Progenitor cell of endocrine pancreas (in vitro differentiated cells): ENCODE measurements at places on chromosomes 12 and 14.

DNA sequence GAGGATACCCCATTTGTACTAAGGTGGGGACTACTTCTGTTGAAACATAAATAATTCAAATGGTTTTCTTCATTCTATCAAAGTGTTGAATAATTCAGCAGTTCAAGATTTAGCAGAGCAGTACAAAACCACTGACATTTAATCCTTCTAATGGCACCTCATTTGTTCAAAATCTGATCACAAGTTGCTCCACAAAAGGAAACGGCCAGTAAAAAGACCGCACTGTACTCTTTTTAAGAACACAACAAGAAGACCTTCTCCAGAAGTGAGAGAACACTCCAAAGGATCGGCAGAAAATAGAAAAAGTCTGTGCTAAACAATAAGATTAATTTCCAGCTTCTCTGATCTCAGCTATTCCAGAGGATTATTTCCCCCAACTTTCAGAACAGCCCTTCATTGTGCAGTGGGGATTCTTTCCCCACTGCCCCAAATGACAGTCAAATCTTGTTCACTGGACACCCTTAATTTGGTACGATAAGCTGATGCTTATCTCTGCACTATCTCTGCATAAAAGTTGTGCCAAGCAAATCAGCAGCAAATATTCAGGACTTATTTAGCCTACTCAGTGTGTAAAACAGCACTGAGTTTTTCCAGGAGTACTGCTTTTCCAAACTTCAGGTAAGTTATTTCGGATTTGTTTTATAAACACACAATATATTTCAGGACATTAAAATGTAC is 5.2 kb downstream of the MPHOSPH9 start:
- DNase-seq: no peak

GRCh38 chr14:55586411-55586810 is 6.4 kb downstream of the KTN1 start:
- DNase-seq: no peak

DNA sequence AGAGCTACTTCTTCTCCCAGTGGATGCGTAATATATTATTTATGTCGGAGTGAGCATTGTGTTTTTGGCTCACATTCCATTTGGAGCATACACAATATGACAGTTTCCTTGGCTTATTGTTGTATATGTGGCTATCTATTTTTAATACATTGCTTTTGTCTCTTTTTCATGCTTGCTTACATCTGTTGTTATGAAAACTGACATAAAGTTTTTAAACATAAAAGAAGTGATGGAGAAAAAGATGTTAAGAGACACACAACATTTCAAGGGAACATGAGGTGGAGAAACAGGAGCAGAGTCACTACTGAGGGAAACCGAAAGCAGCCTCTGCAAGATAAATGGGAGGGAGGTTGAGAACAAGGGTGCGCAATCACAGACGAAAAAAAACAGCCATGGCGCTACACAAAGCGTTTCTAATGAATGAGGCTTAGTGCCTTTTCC is 228.4 kb upstream of the NPAS3 start:
- no peak for DNase-seq

- DNase-seq: no peak
Measured at GRCh38 chr12:66751432-66752113, 72.7 kb upstream of the GRIP1 start.

- no peak for DNase-seq
Measured at GRCh38 chr12:4034921-4035320, 161.7 kb upstream of the PARP11 start.

- DNase-seq: no peak
Measured at GRCh38 chr14:53563628-53564027, 393.0 kb downstream of the BMP4 start.

GRCh38 chr12:57096099-57096572 is 7.2 kb downstream of the NAB2 start:
- DNase-seq: no peak

- DNase-seq: no peak
Measured at GRCh38 chr14:96580566-96580965, 78.4 kb downstream of the PAPOLA start.

DNA sequence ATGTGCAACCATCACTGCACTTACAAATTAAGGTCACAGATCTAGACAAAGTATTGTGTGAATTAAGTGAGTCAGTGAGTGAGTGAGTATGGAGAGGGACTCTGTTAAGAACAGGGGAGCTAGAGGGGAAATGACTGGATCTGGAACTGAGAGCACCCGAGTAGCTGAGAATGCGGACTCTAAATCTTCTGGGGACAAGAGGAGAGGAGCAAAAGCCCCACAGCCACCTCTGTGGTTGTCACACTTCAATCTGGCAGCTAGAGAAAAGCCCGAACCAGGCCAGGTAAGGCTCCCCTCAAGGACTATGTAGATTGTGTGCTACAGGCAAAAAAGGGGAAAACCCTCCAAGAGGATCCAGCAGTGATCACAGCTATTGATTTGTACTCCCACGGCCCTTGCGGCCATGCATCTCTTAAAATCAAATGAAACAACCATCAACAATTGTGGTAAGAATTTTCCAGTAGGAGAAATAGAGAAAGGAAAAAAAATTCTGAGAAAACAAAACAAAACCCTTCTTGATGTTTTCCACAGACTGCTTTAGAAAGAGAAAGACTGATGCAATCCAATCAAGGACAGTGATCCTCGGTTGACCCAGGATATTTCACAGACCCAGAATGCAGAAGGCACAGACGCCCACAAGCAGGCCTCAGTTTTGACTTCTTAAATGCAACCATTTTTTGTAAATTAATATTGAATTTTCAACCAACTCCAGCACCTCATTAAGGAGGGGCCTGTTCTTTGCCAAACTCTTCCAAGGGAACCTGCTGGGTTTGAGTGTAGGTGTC is 109.6 kb downstream of the SLC38A6 start:
- no peak for DNase-seq

DNA sequence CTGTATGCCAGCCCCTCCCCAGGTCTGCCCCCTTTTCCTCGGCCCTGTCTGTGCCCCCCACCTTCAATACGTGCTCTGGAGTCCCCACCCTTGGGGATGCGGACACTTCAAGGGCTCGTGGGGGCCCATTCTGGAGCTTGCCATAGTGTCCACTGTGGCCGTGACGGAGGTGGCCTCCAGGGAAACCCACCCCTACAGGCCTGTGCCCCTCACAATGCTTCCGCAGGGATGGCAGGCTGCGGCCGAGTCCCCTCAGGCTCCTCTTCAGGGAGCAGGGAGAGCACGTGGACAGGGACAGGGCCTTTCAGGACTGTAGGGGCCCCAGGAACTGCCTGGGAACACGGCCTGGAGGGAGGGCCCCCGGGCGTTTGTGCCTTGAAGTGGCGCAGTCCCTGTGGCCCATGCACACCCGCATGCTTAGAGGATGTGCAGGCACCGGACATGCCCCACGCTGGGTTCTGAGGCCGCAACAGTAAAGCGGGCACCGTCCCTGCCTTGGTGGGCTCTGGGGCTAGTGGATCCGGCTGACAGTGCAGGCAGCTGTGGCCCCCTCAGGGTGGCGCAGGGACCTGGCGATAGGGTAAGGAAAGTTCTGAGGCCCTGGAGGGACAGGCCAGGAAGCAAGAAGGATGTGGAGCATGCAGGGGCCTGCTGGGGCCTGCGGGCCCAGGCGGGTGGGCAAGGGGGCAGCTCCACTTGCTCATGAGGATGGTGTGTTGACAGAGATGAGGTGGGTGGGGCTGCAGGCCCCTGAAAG is 209.0 kb upstream of the RTL1 start:
- no peak for DNase-seq

- no peak for DNase-seq
Measured at GRCh38 chr14:68910540-68910939, 68.6 kb downstream of the ACTN1 start.

- DNase-seq: no peak
Measured at GRCh38 chr14:30158299-30158698, 230.7 kb upstream of the PRKD1 start.

GRCh38 chr12:104407922-104408321 is 48.8 kb upstream of the CHST11 start:
- DNase-seq: no peak

DNA sequence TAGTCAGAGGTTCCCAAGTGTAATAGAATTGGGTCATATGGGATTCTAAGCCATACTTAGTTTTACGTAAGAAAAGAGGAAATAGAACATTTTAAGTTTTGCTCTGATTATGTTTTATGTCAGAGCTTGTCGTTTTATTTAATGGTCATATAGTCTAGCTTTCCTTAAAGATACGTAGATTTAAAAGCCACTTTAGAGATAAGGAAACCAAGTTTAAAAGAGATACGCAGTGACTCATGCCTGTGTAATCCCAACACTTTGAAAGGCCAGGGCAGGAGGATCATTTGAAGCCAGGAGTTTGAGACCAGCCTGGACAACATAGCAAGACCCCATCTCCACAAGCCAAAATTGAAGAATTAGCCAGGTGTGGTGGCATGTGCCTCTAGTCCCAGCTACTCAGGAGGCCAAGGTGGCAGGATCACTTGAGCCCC is 19.5 kb downstream of the MAPK1IP1L start:
- DNase-seq: no peak

DNA sequence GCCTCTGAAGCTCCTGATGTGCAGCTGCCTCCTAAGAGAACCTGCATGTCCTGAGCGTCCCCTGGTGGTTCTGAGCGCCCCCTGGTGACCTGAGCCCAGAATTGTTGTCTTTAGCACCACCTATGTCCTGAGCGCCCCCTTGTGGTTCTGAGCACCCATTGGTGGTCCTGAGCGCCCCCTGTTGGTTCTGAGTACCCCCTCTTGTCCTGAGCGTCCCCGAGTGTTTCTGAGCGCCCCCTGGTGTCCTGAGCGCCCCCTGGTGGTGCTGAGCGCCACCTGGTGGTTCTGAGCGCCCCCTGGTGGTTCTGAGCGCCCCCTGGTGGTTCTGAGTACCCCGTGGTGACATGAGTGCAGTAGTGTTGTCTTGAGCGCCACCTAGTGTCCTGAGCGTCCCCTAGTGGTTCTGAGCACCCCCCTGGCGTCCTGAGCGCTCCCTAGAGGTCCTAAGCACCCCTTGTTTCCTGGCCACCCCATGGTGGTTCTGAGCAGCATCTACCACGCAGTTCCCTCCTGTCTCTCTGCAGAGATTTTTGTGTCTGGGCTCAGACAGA is 782.5 kb downstream of the TMEM121 start:
- no peak for DNase-seq

DNA sequence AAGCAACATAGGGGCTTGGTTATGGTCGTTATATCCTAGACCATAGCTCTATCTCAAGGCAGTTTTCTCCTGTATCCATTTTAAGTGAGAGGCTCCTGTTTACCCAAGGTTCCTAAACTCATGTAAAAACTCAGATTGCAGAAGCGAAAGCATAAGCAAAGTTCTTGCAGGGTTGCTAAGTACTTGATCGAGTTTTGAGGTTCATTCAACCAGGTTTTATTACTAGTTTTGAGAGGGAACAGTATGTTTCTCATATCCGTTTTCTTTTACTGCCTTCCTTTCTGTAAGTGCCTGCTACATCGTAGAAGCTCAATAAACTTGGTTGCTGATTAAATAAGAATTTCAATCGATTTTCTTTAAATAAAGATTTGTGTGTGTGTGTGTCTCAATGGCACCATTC is 5.1 kb downstream of the AKAP3 start:
- DNase-seq: no peak

DNA sequence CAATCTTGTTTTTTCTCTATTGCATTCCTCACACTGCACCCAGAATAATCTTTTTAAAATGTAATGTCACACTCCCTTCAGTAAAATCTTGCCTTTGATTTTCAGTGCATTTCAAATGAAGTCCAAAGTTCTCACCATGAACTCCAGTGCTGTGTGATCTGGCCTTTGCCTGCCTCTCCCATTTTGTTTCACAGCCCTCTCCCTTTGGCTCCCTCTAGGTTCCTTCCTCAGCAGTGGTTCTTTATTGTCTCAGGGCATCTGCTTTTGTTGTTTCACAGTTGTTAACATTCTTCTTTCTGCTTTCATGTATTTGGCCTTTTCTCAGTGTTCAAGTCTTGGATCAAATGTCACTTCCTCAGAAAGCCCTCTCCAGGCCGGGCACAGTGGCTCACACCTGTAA is 84.5 kb upstream of the AMN1 start:
- DNase-seq: no peak

- DNase-seq: no peak
Measured at GRCh38 chr12:52628841-52629240, 10.5 kb upstream of the KRT73 start.

- DNase-seq: no peak
Measured at GRCh38 chr12:60106214-60106613, 510.4 kb downstream of the SLC16A7 start.

DNA sequence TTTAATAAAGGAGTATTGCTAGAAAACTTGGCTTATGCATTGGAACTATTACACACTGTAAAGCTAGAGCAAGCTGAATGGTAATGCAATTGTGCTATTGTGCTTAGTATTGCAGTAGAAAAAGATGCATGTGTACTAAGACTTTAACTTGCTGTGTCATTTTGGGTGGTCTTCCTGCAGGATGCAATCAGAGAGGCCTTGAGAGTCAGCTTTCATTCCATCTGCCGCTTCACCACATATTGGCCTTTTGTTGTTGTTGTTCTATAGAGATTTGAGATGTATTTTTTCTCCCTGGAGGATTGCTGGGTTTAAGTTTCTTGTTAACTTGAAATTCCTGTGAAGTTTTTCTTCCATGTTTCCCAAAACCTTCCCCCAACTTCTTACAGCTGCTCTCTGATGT is 449.7 kb downstream of the TMTC2 start:
- DNase-seq: no peak

DNA sequence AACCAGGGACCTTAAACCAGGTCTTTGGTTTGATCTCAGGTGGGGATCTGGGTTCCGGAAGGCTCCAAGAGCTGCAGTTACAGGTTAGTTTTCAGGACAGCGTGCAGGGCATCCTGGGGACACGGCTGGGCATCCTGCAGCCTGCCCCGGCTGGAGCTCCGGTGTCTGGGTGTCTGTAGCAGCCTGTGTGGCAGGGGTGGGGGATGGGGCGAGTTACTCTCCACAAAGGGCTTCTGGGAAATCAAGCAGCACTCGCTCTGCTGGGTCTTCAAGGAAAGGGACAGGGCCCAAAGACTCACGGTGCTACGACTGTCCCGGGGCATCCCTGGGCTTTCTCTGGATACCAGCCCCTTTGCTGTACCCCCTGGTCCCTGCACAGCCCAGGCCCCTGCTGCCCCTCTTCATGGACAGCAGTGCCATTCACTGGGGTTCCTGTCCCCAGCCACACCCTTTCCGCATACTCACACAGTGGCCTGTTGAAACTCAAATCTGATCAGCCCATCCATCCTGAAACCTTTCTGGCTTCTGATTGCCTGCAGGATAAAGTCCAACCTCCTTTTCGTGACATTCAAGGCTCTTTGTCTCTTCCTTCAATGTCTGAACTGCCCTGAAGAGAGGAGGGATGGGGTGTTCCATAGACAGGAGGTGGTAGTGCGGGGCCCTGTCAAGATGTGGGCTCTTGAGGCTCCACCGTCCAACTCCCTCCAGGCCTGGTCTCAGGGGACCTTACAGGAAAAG is 22.2 kb upstream of the PPP1R13B start:
- DNase-seq: no peak
